ENCODE measurements at places on chromosomes 6 and 20. TPM values are rescaled to one million over a fixed set of nuclear protein-coding genes. Genes with fewer than 3 reads are reported as not detected.
A peak's percentile ranks its signal among the peaks of the same experiment; 100 is the strongest.

DNA sequence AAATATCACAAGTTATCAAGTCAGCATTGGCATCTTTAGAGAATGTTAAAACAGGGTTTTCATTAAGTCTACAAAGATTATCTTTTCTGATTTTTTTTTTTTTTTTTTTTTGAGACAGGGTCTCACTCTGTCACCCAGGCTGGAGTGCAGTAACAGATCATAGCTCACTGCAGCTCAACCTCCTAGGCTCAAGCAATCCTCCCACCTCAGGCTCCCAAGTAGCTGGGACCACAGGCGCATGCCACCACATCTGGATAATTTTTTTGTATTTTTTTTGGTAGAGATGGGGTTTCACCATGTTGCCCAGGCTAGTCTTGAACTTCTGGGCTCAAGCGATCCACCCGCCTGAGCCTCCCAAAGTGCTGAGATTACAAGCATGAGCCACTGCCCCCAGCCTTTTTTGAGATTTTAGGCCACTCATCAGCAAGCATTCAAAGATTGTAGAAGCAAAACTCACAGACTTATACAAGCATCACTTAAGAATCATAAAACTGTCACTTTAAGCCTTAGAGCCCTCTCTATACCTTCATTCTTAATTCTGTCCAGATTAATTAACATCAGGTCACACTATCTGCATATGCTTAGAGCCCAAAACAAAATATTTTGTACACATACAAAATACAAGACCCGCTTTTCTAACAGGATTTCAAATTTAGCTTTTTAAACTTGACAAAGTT is 32.6 kb downstream of the NCOA6 start:
- no peak for DNase-seq

DNA sequence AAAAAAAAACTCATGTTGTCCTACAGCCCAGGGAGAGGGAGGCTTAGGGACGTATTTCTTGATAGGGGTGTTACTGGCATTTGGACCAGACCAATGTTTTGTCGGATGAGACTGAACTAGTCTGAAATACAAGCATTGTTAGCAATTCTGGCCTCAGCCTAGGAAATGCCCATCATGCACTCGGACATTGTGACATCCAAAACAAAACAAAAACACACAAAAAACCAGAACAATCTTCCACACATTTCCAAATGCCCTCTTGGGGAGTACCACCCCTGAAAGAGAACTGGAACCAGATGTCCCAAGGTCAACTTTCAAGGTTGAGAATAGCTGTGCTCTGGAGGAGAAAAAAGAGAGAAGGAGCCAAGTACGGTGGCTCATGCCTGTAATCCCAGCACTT is 299.1 kb upstream of the JARID2 start:
- DNase-seq, result no peak

- no peak for DNase-seq
Observed at GRCh38 chr6:2980465-2980855, 9.1 kb upstream of the SERPINB6 start.

DNA sequence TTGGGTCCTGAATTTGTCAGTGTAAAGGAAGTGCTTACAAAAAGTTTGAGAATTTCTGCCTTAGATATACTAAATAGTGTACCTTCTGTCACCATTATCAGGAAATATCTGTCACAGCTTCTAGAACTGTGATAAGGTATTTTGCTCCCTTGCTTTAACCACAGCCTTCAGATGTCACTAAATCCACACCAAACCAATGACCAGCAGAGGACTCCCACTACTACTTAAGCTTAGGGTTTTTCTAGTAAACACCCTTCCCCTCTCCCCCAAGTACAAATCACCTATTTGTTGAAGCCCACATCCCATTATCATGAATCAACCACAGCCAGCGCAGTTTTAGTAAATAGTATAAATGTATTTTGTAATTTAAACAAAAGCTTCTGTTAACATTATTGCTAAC is 8.6 kb upstream of the JPH2 start:
- no peak for DNase-seq

DNA sequence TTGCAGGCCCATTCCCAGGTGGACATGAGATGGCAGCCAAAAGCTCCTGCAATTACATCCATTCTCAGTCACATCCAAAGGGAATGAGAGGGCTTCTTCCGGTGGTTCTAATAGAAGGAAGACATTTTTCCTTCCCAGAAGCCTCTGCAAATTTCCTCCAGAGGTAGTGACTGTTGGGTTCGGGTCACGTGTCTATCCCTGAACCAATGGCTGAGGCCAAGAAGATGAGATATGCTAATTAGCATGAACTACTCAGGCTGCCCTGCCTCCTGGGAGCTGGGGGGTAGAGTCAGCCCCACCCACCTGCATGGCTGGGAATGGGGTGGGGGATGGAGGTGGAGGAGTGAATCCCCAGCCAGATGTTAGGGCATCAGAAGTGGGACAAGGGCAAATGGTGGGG is 61.3 kb upstream of the IYD start:
- DNase-seq, result no peak

DNA sequence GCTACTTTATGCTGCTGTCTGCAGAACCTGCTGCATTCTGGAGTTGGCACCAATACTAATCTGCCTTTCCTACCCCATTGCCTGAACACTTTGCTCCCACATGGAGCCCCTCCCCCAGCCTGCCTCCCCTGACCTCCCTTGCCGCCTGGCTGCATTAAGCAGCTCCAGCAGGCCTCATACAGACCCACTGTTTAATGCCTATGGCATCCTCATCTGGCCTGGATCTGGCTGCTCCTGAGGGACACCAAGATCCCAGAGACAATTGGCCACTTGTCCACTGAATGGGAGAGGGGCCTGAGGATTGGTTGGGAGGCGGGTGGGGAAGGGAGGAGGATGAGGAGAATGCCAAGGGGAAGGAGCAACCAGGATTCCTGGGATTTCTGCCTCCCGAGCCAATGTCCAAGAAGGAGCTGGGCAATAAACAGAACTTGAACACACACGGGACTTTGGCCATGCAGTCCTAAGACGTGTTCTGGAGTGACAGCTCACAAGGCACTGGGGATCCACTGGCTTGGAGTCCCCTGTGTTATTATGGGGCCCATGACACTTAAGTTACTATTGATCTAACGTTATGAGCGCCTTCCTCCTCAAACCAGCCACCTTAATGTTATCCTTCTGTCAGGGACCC is 10.4 kb upstream of the KCNK5 start:
- DNase-seq, result no peak

- DNase-seq, result no peak
Observed at GRCh38 chr6:8059129-8059528, 5.1 kb downstream of the BLOC1S5 start.

GRCh38 chr6:111555036-111555435 is 50.6 kb downstream of the TRAF3IP2 start:
- no peak for DNase-seq

DNA sequence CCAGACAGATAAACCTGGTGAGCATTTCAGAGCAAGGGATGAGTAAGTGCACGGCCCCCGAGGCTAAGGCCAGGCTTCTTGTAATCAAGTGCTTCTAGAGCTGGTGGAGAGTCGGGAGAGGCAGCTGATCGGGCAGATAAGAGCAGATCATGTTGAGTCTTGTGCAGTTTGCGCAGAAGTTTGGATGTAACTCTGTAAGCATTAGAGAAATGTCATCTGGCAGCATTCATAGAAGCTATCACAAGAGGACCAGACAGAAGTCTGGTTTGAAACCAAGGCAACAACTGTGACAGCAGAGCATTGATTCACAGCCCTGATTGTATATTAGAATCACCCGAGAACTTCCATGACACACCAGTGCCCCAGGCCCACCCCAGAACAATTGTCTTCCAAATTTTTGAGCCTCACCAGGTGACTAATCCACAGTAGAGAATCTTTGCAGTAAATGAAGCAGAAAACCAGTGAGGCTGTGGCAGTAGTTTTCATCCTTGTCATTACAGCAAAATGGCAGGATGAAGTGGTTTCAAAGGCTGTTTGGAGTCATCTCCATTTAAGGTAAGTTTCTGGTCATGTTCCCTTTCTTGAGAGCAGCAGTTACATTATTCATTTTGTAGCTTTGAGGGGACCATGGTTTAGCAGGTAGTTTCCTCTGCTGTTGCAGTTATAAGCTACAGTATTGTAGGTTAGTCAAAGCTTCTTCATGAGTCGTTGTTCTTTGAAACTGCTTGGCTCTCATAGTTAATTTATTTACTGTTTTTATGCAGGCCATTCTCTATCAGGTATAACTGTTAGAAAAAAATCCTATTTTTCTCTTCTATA is 84.1 kb downstream of the RNF217 start:
- peak; percentile 81 for DNase-seq

- DNase-seq, result no peak
Observed at GRCh38 chr6:109172101-109172746, 76.9 kb downstream of the CEP57L1 start.

DNA sequence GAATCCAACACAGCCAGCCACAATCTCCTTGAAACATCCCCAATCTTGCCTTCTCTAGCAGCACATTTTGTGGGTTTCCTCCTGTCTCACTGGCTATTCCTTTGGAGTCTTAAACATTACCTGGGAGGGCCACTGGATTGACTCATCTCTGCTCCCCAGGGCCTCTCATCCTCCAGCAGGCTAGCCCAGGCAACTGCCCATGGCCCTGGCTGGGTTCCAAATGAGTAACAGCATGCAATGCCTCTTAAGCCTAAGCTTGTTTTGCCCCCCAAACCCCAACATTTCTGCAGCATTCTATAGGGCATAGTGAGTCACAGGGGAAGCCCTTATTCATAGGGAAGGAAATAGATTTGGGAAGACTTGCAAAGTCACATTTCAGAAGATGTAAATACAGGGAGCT is 204.9 kb downstream of the FOXA2 start:
- DNase-seq, result no peak

- no peak for DNase-seq
Observed at GRCh38 chr6:137829641-137830083, 37.4 kb upstream of the TNFAIP3 start.

GRCh38 chr20:57522380-57523140 is 2.4 kb downstream of the CTCFL start:
- no peak for DNase-seq

GRCh38 chr20:22511943-22512910 is 72.1 kb downstream of the FOXA2 start:
- DNase-seq, result no peak

DNA sequence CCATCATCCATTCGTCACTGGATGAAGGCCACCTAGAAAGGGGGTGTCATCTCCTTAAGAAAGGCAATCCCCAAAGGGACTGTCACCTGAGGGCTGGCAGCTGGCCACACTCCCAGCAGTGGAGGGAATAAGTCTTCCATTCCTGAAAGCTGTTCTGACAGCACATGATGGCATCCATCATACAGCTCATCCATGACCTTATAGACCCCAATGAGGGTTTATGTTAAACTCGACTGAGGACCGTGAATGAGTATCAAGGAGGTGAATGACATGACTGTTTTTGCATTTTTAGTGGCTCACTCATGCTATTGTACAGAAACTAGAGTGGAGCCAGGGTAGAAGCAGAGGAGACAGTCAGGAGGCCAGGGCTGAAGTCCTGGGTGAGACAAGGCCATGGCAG is 203.1 kb upstream of the CNR1 start:
- DNase-seq, result no peak

- DNase-seq, result no peak
Observed at GRCh38 chr6:43903739-43904290, 133.8 kb downstream of the VEGFA start.

PSMB8 gene
- total RNA-seq, result 48.8 TPM

DEK gene
- total RNA-seq, result 61.4 TPM

COL12A1 gene
- total RNA-seq, result 41.5 TPM

HFE gene
- total RNA-seq, result 2.1 TPM

NFATC2 gene
- 6.8 TPM for total RNA-seq

TFAP2C gene
- 79.0 TPM for total RNA-seq

TMC2 gene
- total RNA-seq, result not detected

BMP5 gene
- not detected for total RNA-seq

PRIM2 gene
- 8.6 TPM for total RNA-seq

OPRM1 gene
- not detected for total RNA-seq

C6orf141 gene
- 8.7 TPM for total RNA-seq

JARID2 gene
- total RNA-seq, result 29.4 TPM

PPIL4 gene
- 39.9 TPM for total RNA-seq

Measured in suprapubic skin (tissue), 4 donors.